Naive thymus-derived CD8-positive, alpha-beta T cell (primary cell): ENCODE measurements at places on chromosomes 7 and 10.

GRCh38 chr10:110218632-110219031 is 11.2 kb downstream of the MXI1 start:
- DNase-seq = no peak

- no peak for DNase-seq
Measured at GRCh38 chr10:102613785-102614184, 30.5 kb upstream of the TRIM8 start.

GRCh38 chr7:1209097-1209496 is 23.6 kb upstream of the UNCX start:
- DNase-seq = no peak

DNA sequence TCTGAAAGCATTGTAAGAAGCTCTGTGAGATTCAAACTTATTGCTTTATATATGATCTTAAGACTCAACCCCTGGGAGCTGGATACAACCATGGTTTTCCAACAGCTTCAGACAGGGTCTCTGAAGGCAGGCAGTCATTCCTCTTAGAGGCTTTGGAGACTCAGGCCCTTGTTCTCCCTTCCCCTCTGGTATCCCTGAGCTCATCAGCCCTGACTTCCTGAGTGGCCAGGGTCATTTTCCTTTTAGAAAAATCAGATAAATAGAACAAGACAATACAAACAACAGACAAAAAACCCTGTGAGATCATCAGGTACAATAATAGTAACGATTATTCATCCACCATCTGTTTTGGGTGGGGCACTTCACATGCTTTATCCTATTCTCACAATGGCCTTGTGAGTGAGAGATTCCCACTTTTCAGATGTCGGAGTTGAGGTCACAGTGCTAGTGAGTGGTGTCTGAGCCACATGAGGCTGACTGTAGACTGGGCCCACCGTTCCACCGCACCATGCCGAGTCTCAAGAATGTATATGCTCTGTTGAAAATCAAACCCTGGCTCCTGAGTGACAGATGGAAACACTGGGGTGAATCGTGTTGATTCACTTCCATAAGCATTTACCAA is 144.2 kb downstream of the CXCL12 start:
- no peak for DNase-seq

GRCh38 chr10:115321360-115321759 is 228.2 kb downstream of the ATRNL1 start:
- DNase-seq = no peak

DNA sequence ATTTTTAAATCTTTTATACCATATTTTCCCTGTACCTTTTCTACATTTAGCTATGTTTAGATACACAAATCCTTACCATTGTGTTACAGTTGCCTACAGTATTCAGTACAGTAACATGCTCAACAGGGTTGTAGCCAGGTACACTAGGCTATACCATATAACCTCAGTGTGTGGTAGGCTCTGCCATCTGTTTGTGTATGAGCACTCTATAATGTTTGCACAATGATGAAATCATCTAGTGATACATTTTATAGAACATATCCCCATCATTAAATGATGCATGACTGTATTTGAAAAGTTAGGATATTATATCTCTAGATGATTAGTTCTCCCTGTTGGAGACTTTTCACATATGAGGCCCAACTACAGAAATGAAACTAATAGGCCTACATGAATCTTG is 188.6 kb downstream of the STK31 start:
- no peak for DNase-seq

DNA sequence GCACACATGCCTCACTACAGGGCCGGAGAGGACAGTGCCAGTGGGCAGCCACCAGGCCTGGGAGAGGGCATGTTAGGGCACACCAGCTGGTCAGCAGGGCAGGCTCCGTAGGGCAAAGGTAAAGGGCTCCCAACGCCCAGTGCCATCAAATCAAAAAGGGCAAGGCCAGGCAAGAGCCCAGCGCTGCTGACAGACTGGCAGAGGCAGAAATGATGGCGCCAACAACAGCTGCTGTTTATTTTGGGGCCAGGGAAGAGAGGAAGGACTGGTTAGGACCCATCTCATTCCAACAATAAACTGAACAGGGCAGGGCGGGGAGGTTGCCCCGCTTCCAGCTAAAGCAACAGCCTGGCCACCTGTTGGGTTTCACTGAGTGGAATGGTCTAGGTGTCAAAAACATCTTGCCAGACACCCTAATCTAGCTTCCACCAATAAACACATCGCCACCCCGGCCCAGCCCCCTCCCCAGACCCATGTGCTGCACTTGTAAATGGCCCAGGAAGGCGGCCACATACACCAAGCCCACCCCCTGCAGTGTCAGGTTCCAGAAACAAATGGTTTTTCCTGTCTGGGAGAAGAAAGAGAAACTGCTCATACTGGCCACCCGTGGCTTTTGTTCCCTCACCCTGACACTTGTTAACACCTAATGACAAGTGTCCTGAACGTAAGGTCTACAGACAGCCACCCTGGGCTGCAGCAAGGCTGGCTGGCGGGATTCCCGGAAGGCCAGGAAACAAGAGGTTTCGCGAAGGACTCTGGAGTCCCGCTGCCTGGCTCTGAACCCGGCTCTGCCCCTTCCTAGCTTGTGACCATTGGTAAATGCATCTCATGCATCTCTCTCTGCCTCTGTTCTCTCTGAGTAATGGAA is 15.3 kb downstream of the SH3PXD2A start:
- DNase-seq = no peak

DNA sequence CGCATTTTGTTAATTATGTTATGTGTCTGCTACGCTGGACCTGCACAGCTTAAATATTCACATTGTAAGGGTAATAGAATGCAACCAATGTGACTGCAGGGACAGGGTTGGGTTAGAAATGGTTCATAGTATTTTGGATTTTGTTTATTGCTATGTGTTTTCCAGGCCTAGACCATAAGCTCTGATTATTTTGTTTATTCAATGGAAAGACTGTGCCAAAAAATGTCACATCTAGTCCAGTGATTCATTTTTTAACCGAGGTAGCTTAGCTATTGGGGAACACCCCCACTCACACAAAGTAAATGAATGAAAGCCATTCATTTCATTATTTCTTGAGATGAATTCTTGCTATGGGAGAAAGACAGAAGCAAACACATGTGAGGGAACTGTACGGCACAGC is 516.5 kb upstream of the ANKRD30A start:
- DNase-seq = no peak

DNA sequence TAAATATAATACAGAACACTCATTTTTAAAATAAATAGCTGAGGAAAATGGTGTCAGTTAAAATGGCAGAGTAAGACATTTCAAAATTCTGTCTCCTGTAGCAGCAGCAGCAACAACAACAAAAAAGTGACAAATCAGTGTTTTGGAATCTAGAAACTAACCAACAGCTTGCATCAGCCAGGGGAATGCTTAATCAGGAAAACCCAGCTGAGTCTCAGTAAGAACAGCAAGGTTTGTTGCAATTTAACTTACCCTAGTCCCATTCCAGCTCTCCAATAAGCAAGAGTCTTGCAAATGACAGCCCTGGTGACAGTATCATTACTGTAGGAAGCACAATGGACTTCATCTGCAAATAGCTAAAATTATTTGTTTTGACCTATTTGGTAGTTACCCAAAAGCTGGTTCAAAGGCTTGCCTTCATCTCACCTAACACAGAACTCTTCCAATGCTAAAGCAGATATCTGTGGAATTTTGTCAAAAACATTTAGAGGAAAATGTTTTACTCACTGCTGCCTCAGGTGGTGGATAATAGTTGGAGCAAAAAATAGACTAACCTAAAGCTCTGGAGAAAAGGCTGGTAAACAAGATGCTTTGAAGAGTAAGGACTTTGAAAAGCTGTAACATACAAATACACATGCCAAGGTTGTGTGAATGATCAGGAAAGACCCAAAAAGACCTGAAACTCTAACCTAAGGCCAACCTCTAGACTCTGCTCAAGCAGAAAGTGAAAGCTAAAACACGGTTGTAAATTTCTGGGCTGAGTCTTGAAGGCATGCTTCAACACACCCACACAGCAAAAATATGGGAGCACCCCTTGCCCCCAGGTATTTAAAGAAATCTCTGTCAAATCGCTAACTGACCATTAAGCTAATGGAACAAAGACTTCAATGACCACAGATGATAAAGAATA is 9.9 kb upstream of the ARHGAP22 start:
- no peak for DNase-seq

GRCh38 chr7:146656988-146657387 is 540.4 kb downstream of the CNTNAP2 start:
- DNase-seq = no peak

- DNase-seq = no peak
Measured at GRCh38 chr10:106573106-106573505, 591.4 kb downstream of the SORCS1 start.

- DNase-seq = no peak
Measured at GRCh38 chr10:42939685-42940366, 137.0 kb upstream of the RET start.

DNA sequence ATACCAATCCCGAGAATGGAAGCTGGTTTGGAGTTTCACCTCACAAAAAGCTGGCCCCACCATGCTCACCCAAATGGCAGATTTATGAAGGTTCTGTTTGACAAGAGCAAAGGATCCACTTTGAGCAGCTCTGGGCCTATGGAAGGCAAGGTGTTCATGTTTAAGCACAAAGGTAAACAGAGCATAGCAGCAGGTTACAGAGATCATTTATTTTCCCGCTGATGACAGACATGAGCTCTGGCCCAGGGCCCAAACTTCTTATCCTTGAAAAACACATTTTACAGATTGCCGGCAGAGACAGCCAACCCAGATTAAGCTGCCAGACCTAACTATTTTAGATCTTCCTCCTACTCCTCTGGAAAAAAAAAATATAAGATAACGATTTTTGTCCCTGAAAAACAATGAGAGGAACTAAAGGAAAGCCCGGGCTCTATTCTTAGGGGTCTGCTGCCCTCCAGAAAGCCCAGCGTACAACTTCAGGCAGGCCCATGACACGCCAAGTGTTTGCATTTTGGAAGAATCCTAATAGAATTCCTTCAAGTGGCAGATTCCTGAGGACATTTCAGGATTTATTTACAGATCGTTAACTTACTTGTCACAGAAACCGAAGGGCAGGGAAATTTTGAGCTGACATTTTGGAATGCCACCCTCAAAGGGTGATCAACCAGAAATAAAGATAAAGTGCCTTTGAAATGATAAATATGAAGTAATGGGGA is 40.0 kb downstream of the SYPL1 start:
- no peak for DNase-seq

- no peak for DNase-seq
Measured at GRCh38 chr7:5495581-5496375, 72.1 kb upstream of the TNRC18 start.

DNA sequence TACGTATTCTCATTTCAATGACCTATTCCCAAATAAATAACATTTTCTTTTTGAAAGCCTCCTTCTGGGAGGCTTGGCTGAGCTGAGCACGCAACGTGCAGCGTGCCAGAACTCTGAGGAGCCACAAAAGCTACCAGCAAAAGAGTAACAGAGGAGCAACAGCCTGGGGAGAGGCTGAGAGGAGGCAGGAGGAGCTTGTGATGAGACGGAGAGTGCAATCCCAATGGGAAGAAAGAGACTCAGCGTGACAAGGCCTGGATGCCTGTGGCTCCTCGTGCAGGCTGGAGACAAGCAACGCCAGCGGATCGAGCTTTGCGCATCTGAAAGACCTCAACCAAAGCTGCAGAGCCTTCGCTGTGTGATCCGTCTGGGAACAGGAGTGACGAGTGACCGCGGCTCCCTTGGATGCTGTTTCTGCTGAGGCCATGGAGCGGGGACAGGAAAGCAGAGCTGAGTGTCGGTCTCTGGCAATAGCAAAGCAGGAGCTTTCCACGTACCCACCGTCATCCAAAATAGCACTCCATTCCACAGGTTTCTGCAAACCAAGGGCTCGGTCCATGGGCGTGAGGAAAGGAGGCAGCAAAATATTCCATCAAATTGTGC is 171.7 kb upstream of the PFKP start:
- DNase-seq = no peak

- DNase-seq = no peak
Measured at GRCh38 chr7:144391823-144392255, 11.7 kb downstream of the NOBOX start.

GRCh38 chr7:82839555-82839954 is 323.1 kb downstream of the PCLO start:
- no peak for DNase-seq

DNA sequence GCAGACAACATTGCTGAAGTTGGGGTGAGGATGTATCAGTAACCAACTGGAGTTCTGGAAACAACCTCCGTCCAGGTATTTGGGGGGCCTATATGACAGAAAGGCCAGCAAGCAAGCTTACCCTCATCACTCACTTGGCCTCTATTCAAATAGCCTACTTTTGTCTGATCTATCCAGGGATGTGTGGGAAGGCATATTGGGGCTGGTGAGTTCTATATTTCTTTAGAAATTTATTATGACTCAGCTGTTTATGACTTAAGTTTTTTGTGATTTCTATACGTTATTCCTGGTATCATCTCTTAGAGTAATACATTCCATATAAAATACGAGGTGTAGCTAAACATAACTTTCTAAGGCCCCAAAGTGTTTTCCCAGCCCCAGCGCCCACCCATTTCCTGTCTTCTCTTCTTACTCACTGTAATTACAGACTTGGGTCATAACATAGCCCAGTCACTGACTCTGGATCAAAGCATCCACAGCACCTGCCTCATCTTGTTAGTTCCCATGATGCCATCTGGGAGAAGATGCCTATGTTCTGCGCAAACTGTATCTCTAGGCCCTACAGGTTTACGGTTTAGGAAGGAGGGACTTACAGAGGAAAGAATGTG is 18.1 kb downstream of the GARS1 start:
- no peak for DNase-seq

DNA sequence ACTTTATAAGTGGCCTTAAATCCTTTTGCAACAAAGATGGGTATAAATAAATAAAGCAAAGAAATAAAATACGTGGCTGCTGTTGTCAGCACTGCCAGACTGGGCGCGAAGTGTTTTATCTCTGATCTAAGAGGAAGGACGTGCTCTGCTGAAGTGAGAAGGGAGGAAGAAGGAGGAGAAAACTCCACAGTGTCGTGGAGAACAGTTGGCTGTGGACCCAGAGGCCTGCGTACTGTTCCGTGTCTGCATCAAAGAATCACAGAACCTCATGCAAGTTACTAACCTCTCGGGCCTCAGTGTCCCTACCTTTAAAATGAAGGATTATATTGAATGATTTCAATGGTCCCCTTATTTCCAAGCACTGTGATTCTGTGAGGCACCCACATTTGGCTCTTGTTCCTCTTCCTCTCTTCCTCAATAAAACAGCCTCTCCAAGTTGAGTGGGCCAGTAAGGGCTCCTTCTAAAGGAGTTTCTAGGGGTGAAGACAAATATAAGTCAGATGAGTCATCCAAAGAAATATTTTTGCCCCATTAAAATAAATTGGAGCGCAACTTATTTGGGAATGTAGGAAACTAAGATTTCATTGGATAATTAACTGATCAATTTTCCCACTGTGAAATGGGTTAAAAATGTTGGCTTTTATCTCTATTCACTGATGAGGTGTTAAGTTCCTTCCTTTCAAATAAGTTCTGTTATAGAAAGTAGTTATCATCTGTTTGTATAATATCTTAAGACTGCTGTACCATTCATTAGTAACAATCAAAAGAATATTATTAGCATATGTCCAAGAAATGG is 126.9 kb upstream of the EFCAB10 start:
- DNase-seq = no peak

GRCh38 chr10:86628311-86628710 is 26.0 kb upstream of the OPN4 start:
- no peak for DNase-seq

- no peak for DNase-seq
Measured at GRCh38 chr7:5470816-5471215, 47.2 kb upstream of the TNRC18 start.

- no peak for DNase-seq
Measured at GRCh38 chr7:120837599-120837998, 20.3 kb downstream of the TSPAN12 start.
